Activated T-helper 17 cell treated with anti-CD3 and anti-CD28 coated beads, Interleukin-2, amount 50 U/mL, for 72 hours (primary cell): ENCODE measurements at places on chromosomes 5 and 9. TPM values are rescaled to one million over a fixed set of nuclear protein-coding genes. Genes with fewer than 3 reads are reported as not detected.

CDKN2B-AS1 gene
- total RNA-seq = 0.64 TPM

INSYN2B gene
- not detected for total RNA-seq

PCDHGA5 gene
- total RNA-seq = 0.11 TPM

GABRA6 gene
- not detected for total RNA-seq

CORO2A gene
- 9.9 TPM for total RNA-seq

PCDHB15 gene
- total RNA-seq = not detected
